Activated CD4-positive, alpha-beta T cell treated with anti-CD3 and anti-CD28 coated beads for 24 hours (primary cell): ENCODE measurements at places on chromosomes 1 and 21.

DNA sequence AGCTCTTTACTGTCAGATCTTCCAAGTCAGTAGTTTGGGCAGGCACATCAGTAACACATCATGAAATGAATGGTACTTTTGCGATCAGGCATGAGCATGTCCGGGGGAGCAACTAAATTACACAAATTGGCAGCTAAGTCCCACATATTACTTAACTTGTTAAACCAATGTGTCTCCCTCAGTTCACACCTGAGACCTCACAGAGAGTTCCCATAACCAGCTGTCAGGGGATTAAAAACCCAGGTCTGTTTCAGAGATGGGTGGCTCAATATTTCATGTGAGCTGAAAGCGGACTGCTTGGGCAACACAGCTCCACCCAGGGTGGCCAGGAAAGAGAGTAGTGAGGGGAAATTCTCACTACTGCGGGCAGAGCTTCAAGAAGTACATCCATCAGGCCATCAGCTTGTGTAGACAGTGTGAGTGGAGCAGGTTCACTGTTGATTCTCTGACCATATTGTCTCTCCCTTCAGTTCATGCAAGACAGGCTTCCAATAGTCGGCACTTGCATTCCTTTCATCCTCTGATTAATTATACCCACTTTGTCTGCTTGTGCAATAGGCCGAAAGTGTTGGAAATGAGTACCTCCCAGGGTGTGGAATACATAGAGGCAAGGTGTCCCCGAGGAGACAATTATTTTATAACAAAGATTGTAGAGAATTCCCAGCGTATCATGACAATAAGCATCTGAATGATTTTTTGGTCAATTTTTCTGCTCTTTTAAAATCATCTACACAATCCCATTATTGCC, 139.9 kb downstream of the PTGER3 start:
- no peak for DNase-seq

DNA sequence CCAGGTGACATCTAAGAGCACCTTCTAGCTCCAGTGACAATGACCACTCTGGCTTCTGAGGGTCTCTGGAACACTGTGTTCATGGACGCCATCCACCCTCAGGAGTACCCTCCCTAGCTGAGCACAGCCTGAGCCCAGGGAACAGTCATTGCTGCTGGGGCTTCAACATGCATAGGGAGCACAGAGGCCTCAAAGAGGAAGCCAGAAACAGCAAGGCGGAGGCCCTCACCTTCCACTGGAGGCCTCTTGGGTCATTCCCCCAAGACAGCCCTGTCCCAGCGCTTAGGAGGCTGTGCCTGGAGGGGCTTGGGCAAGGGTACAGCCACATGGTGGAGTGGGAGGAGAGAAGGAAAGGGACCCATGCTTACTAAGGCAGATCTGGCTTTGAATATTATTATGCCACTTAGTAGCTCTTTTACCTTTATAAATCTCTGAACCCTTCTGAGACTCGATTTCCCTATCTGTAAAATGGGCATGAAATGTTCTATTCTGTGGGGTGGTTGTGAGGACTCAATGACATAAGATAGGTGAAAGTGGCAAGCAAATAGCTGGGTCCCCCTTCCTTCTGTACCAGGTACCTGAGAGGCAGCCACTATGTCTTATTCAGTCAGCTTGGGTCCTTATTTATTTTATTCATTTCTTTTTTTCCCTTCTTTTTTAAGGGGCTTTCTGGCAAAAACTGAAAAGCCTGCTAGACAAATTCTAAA, 32.8 kb downstream of the PTAFR start:
- no peak for DNase-seq

DNA sequence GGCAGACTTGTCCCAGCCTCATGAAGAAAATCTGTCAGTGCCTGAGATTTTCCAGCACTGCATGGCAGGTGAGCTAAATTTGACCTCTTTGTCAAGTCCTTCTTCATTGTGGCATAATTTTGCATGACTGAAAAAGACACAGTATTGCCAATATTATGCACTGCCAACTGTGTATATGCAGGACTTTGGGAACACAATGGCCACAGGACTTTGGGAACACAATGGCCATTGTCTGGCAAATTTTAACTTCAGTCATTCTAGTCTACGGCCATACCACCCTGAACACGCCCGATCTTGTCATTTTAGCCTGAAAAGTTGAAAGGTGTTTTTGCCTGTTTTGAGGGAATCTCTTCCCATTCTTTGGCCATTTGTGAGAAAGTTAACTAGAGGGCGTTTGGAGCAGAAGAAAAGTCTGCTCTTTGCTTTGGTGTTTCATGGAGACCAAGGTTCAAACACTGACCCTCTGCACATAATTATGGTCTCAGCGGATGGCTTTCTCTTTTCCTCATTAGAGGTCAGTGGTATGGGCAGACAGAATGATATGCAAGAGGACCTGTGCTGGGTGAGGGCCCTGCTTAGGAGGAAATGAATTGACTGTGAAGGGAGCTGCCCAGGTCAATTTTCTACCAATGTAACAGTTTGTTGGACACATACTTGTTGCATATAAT, 72.4 kb upstream of the NEK7 start:
- no peak for DNase-seq

DNA sequence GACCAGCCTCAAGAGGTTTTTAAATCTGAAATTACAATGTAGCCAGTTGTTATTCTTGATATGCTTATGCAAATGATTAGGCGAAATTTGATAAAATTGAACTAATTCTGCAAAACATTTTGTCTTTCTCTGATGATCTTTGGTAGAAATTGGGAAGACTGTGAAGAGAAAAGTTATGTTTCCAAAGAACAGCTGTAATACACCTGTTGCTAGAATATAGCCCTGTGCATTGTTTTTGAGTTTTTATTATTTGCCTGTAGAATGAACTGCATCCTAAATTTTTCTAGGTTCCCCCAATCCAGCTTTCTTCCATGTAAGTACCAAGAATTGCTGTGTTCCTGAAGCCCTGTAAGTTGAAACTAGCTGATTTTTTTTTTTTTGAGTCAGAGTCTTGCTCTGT, 81.5 kb upstream of the RHOU start:
- DNase-seq = no peak

DNA sequence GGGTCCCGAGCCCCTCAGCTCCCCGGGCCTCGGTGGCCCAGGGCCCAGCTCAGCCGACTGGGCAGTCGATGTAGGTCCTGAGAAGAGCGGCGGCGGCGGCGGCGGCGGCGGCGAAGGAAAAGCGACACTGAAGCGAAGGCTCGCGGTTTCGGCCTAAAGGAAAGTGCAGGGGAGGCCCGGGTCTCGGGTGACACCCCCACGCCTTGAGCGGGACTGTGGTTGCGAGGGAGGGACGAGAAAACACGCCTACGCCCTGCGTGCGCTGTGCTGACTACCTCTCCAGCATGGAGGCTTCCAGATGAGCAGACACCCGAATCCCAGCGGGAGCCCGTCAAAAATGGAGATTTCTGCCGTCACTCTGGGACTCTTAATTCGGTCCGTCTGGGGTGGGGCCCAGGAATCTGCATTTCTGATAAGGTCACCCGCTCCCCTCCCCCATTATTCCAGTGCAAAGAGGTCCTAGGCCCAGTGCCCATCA, 31.2 kb downstream of the DNTTIP2 start:
- peak; percentile 35 for DNase-seq

DNA sequence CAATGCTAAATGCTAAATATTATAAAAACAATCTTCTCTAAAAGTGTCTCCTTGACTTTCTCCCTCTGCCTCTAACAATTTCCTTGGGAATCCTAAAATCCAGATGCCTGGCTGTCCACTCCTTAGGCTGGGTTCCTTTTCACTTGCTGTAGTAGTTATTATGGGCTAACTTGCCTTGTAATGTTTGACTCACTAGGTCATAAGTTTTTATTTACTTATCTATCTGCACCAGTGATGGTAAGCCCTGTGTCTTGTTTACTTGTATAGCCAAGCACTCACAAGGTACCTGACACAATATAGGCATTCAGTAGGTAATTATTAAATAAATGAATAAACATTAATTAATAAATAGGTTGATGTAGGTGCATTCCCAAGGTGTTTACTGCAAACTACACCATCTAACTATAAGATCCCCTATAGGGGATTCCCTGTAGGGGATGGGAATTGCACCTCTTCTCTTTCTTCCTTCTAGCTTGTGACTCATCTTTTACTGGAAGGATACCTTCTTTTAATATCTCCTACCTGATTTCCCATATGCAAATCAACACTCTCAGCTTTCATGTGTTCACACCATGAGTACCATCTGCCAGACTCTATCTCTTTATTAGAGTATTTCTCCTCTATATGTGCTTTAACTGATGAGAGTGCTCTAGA, 14.7 kb upstream of the CHIA start:
- no peak for DNase-seq

- DNase-seq = no peak
Observed at GRCh38 chr1:164605254-164606091, 46.5 kb downstream of the PBX1 start.

GRCh38 chr1:58345215-58346035, 201.1 kb downstream of the OMA1 start:
- no peak for DNase-seq

DNA sequence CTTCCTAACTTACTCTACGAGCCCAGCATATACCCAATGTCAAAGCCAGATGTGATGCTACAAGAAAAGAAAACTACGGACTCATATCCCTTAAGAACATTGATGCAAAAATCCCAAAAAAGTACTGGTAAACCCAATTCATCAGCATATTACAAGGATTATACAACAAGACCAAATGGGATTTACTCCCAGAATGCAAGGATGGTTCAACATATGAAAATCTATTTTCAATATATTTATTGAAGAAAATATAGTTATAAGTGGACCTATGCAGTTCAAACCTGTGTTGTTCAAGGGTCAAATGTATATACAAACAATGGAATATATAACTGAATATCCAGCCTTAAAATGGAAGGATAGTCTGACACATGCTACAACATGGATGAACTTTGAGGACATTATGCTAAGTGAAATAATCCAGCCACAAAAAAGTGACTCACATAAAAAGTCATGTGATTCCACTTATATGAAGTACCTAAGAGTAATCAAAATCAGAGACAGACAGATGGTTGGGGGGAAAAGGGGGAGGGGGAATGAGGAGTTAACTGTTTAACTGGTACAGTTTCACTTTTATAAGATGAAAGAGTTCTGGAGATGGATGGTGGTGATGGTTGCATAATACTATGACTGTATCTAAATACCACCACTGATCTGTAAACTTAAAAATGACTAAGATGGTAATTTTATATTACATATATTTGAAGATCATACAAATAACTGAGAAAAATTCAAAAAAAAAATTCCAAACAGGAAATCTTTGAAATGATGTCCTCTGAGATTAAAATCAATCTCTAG, 3.7 kb upstream of the KLF18 start:
- DNase-seq = no peak

DNA sequence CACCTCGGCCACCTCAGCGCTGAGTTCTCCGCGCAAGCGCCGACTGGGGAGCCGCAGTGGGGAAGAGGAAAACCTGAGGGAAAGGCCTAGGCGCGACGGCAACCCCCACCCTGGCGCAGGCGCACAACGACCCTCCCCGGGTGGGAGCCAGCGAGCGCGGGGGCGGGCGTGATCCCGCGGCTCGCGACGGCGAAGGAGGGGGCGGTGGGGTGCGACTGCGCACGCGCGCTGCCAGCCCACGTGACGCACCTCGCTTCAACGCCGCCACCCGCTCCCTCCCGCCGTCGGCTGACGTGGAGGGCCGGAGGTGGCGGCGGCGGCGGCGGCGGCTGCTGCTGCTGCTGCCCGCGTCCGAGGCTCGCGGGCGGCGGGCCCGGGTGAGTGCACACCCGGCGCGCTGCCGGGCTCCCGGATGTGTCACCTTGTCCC, at the start of the genes PIGP and TTC3:
TSS of gene PIGP (minus strand) at position 84 of the 429 bp plus-strand sequence. CDS start 556 bp downstream, outside the sequence.
TSS of gene TTC3 (plus strand) at position 267 of the 429 bp plus-strand sequence. CDS start 14,004 bp downstream, outside the sequence.
- DNase-seq = peak; percentile 97

- DNase-seq = no peak
Observed at GRCh38 chr1:29709704-29710280, 473.5 kb downstream of the PTPRU start.

GRCh38 chr21:45026826-45027225, 47.6 kb upstream of the ADARB1 start:
- DNase-seq = no peak

GRCh38 chr1:15923241-15923640, 52.7 kb downstream of the ZBTB17 start:
- no peak for DNase-seq

DNA sequence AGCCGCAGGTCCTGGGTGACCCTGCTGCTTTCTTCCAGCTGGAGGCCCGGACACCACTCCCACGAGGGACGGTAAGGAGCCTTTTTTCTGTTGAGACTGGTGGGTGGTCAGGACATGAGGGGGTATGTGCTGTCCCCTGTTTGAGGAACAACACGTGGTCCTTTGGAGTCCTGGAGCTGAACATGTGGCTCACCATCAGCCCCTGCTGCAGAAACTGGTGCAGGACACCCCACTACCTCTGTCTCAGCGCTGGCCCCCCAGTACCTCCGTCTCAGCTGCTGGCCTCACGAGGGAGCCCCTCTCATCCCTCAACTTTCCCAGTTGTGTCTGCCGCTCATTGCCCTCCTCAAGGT, 34.7 kb downstream of the SLC19A1 start:
- no peak for DNase-seq

DNA sequence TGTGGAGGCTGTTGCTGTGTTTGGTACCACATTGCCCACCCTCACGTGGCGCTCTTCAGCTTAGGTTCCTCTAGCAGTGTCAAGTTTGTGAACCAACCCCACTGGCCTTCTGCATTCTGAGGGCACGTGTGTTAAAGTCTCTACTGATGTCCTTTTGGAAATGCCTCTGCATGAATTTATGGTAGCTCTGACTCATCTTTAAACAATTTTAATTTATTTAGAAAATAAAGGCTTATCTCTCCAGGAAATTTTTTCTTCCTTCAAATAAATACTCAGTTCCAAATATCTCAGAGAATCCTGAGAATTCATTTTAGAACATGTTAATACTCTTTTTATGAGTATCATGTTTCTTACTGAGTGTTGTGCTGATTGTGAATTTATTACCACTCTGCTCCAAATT, 5.5 kb downstream of the CD1D start:
- DNase-seq = no peak

DNA sequence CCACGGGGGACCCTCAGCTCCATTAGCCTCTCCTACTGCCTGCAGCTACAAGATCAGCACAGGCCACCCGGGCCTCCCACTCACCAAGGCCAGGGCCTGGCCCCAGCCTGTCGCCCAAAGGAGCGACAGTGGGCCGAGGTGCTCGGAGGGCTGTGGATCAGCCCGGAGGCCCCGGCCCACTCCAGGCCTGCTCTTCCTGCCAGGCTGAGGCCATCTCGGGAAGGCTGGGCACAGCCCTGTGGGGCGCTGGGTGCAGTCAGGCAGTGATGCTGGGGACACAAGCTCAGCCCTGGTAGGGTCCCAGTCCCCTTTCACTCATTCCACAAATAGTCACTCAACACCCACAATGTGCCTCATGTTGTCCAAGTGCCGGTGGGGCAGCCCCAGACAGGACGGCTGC, 58.8 kb downstream of the CASZ1 start:
- no peak for DNase-seq

- DNase-seq = no peak
Observed at GRCh38 chr1:81706650-81707435, 93.9 kb upstream of the ADGRL2 start.

- DNase-seq = no peak
Observed at GRCh38 chr1:97245682-97246081, 524.1 kb downstream of the PTBP2 start.

GRCh38 chr21:40433538-40433937, 413.4 kb downstream of the DSCAM start:
- no peak for DNase-seq

- DNase-seq = no peak
Observed at GRCh38 chr1:9058465-9058864, 11.0 kb downstream of the SLC2A5 start.
